Gastroesophageal sphincter (tissue), 4 donors: ENCODE measurements at places on chromosomes 6 and 20. TPM values are rescaled to one million over a fixed set of nuclear protein-coding genes. Genes with fewer than 3 reads are reported as not detected.
A peak's percentile ranks its signal among the peaks of the same experiment; 100 is the strongest.

- H3K27me3 ChIP-seq = peaks cover 4% of the 10 kb centered on the region
- H3K27ac ChIP-seq = no peak overlapping the region
- ATAC-seq = no peak
- H3K36me3 ChIP-seq = no peaks in the 10 kb centered on the region
Observed at GRCh38 chr6:150549007-150549406, 50.7 kb upstream of the PLEKHG1 start.

CPNE5 gene
- total RNA-seq = 0.42 TPM

MAS1 gene
- not detected for total RNA-seq

DNA sequence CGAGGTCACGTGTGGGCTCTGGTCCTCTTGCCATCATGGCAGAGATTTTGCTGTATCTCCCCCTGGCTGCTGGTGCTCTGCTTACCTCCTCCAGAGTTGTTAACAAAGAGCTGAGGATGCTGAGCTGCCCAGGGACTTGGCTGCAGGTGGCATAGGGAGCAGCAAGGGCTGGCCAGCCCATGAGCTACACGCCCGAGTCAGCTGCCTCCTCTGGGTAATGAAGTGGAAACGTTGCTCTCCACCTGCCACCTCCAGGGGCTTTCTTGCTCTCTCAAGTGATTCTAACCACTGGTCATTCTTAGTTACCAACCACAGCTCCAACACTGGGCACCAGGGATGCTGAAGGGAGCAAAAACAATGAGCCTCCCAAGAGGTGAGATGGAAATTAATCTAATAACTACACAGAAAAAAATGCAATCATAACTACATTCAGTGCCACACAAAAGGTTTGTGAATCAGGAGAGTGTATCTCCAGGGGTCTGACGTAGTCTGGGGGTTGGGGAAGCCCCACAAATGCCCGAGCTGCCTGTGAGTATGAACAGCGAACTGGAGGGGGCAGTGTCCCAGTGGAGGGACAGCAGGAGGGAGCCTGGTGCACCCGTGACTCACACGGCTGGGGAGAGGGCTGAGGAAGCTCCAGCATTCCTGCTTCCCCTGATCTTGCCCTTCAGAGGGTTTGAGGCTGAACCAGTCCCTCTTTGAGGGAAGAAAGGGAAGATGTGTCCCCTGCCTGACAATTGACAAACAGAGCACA is 78.7 kb downstream of the CDH26 start:
- H3K27ac ChIP-seq = no peak overlapping the region
- H3K4me3 ChIP-seq = no peak overlapping the region
- no peak for ATAC-seq
- H3K4me1 ChIP-seq = no peaks in the 10 kb centered on the region

DNA sequence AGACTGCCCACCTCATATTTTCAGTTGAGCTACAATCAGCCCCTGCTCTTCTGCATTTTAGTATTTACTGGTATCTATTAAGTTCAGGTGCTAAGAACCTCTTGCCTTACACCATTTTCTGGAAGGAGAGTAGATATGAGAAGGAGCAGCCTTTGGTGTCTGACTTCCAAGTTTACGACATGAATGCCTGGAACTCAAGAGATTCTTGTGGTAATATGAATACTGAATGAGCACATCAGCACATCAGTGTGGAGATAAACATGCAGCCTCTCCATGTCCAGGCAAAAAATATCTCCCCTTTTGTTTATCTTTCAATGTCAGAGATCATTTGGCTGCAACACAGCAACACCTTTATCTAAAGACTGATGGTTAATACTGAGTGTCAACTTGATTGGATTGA is 65.8 kb upstream of the THEMIS start:
- no peak for ATAC-seq
- H3K27me3 ChIP-seq = no peaks in the 10 kb centered on the region
- H3K36me3 ChIP-seq = no peaks in the 10 kb centered on the region
- H3K4me3 ChIP-seq = no peak overlapping the region
- no peaks in the 10 kb centered on the region for H3K4me1 ChIP-seq

GRCh38 chr20:6265204-6265904 is 142.5 kb upstream of the FERMT1 start:
- no peaks in the 10 kb centered on the region for H3K4me1 ChIP-seq
- H3K4me3 ChIP-seq = no peak overlapping the region
- H3K27me3 ChIP-seq = no peaks in the 10 kb centered on the region

GRCh38 chr6:22807818-22808217 is 238.5 kb downstream of the HDGFL1 start:
- no peak overlapping the region for H3K27ac ChIP-seq
- H3K4me1 ChIP-seq = no peaks in the 10 kb centered on the region
- no peak for ATAC-seq
- no peak overlapping the region for H3K4me3 ChIP-seq
- no peaks in the 10 kb centered on the region for H3K27me3 ChIP-seq

GRCh38 chr20:15491575-15491974 is 1081.7 kb downstream of the KIF16B start:
- no peaks in the 10 kb centered on the region for H3K36me3 ChIP-seq
- H3K4me1 ChIP-seq = no peaks in the 10 kb centered on the region
- no peak for ATAC-seq
- no peaks in the 10 kb centered on the region for H3K27me3 ChIP-seq

ELOVL4 gene
- total RNA-seq = 2.3 TPM

GRCh38 chr6:143061597-143062385 is 1.1 kb downstream of the AIG1 start:
- H3K36me3 ChIP-seq = no peaks in the 10 kb centered on the region
- peak overlapping the region; percentile 19 for H3K27ac ChIP-seq
- H3K27me3 ChIP-seq = no peaks in the 10 kb centered on the region
- peaks cover 3% of the 10 kb centered on the region for H3K4me1 ChIP-seq

DNA sequence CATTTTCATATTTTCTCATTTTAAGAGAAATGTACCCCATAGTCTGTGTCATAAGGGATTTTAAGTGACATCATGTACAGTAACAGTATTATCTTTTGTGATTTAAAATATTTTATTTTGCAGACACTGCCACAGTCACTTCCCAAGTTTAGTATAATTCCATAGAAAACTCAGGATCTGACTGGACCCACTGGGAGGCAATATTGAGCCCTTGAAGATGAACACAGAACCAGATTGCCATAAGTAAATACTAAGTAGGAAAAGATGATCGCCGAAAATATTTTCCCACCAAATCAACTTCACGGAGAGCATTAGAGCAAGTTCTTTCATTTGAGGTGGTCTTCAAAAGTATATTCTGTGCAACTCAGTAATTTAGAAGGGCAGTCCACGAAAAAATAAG is 17.6 kb upstream of the PKHD1 start:
- no peaks in the 10 kb centered on the region for H3K36me3 ChIP-seq
- no peak for ATAC-seq
- no peak overlapping the region for H3K27ac ChIP-seq

- no peaks in the 10 kb centered on the region for H3K4me1 ChIP-seq
- no peak overlapping the region for H3K4me3 ChIP-seq
- no peak for ATAC-seq
- H3K36me3 ChIP-seq = no peaks in the 10 kb centered on the region
- H3K27me3 ChIP-seq = peaks cover 19% of the 10 kb centered on the region
Observed at GRCh38 chr20:57323034-57323433, 6.6 kb upstream of the SPO11 start.

DNA sequence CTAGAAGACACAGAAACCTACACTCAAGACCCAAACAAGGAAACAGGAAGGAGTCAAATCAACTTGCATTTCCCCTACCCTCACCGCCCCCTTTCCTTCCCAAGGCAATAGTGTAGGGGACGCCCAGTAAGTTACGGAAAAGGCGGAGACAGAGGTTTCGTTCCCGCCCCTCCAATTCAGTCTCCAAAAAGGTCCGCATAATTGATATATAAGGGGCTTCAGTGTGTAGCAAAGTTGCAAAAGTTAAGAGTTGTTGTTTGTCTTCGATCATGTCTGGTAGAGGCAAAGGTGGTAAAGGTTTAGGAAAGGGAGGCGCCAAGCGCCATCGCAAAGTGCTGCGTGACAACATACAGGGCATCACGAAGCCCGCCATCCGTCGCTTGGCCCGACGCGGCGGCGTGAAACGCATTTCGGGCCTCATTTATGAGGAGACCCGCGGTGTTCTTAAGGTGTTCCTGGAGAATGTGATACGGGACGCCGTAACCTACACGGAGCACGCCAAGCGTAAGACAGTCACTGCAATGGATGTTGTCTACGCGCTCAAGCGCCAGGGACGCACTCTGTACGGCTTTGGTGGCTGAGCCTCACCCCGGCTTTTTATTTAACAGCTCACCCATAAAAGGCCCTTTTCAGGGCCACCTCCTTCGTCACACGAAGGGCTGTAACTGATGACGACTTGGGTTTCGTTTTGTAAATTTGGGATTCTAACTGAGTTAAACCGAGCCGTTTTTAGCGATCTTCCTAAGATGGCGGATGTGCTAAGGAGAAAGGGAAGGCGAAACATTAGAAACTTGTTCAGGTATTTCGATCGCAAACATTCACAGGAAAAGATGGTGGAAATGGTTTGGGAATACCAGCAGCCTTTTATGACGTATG is 124.6 kb upstream of the BTN3A2 start:
- H3K4me1 ChIP-seq = no peaks in the 10 kb centered on the region
- no peaks in the 10 kb centered on the region for H3K36me3 ChIP-seq
- H3K27me3 ChIP-seq = peaks cover 95% of the 10 kb centered on the region
- ATAC-seq = peak; percentile 66
- H3K4me3 ChIP-seq = peak overlapping the region; percentile 50

HNF4A gene
- not detected for total RNA-seq

C20orf202 gene
- total RNA-seq = 0.62 TPM

GRCh38 chr6:30450909-30451841 is 38.1 kb upstream of the HLA-E start:
- H3K4me1 ChIP-seq = no peaks in the 10 kb centered on the region
- no peak overlapping the region for H3K27ac ChIP-seq
- H3K36me3 ChIP-seq = no peaks in the 10 kb centered on the region
- H3K4me3 ChIP-seq = peak overlapping the region; percentile 30

GRCh38 chr6:135592276-135592675 is 94.7 kb upstream of the AHI1 start:
- no peak for ATAC-seq
- H3K27ac ChIP-seq = no peak overlapping the region
- no peaks in the 10 kb centered on the region for H3K27me3 ChIP-seq
- no peak overlapping the region for H3K4me3 ChIP-seq
- H3K4me1 ChIP-seq = no peaks in the 10 kb centered on the region

- no peak for ATAC-seq
- no peak overlapping the region for H3K27ac ChIP-seq
- no peaks in the 10 kb centered on the region for H3K4me1 ChIP-seq
- H3K4me3 ChIP-seq = no peak overlapping the region
Observed at GRCh38 chr6:169536446-169537170, 165.2 kb downstream of the WDR27 start.

GRCh38 chr20:33281550-33282146 is 1.4 kb upstream of the BPIFB1 start:
- no peak overlapping the region for H3K4me3 ChIP-seq
- no peaks in the 10 kb centered on the region for H3K4me1 ChIP-seq
- H3K27ac ChIP-seq = no peak overlapping the region

GRCh38 chr6:160788806-160789205 is 86.8 kb downstream of the PLG start:
- H3K27ac ChIP-seq = no peak overlapping the region
- H3K4me3 ChIP-seq = no peak overlapping the region
- ATAC-seq = no peak
- H3K27me3 ChIP-seq = no peaks in the 10 kb centered on the region
- H3K36me3 ChIP-seq = no peaks in the 10 kb centered on the region

- H3K4me1 ChIP-seq = peaks cover 27% of the 10 kb centered on the region
- H3K36me3 ChIP-seq = no peaks in the 10 kb centered on the region
- H3K4me3 ChIP-seq = peak overlapping the region; percentile 77
- peak overlapping the region; percentile 98 for H3K27ac ChIP-seq
- peak; percentile 76 for ATAC-seq
Observed at GRCh38 chr20:58888521-58889333, 36.2 kb downstream of the GNAS start.

GRCh38 chr6:93735099-93735498 is 315.7 kb upstream of the EPHA7 start:
- ATAC-seq = no peak
- no peaks in the 10 kb centered on the region for H3K4me1 ChIP-seq
- H3K27ac ChIP-seq = no peak overlapping the region
- H3K27me3 ChIP-seq = no peaks in the 10 kb centered on the region
- H3K4me3 ChIP-seq = no peak overlapping the region

GRCh38 chr20:11144114-11144950 is 470.5 kb upstream of the JAG1 start:
- no peaks in the 10 kb centered on the region for H3K4me1 ChIP-seq
- H3K27ac ChIP-seq = no peak overlapping the region
- no peaks in the 10 kb centered on the region for H3K36me3 ChIP-seq
- no peaks in the 10 kb centered on the region for H3K27me3 ChIP-seq
- no peak overlapping the region for H3K4me3 ChIP-seq

GRCh38 chr20:20498076-20498861 is 130.4 kb downstream of the INSM1 start:
- H3K36me3 ChIP-seq = no peaks in the 10 kb centered on the region
- H3K27ac ChIP-seq = peak overlapping the region; percentile 22
- no peak overlapping the region for H3K4me3 ChIP-seq
- no peaks in the 10 kb centered on the region for H3K27me3 ChIP-seq
- ATAC-seq = no peak
- peaks cover 4% of the 10 kb centered on the region for H3K4me1 ChIP-seq

HSPA12B gene
- 19.3 TPM for total RNA-seq
